ENCODE measurements at places on chromosomes 13 and 19.
A peak's percentile ranks its signal among the peaks of the same experiment; 100 is the strongest.

- no peak for DNase-seq
Observed at GRCh38 chr13:54563286-54563685, 1534.7 kb downstream of the OLFM4 start.

DNA sequence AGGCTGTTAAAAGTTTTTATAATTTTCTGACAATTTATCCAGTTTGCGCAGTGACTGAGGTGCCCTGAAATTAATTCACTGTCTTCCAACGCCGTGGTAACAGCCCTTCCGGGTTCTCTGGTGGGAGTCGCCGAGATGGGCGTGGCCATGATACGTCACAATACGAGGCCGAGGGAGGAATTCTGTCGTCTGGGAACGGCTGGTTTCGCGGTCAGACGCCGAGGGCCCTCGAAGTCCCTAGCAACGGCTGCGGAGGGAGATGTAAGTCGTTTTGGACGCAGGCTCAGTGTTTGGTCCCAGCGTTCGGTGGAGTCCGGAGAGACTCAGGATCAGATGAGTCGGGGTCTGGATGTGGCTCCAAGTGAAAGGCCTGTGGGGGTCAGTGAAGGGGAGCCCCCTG lies 21.7 kb downstream of the ZNF613 start:
- no peak for DNase-seq

GRCh38 chr19:28497137-28497536 lies 715.8 kb downstream of the UQCRFS1 start:
- no peak for DNase-seq

GRCh38 chr19:38654628-38655055 lies 7.2 kb downstream of the ACTN4 start:
- DNase-seq, result no peak

DNA sequence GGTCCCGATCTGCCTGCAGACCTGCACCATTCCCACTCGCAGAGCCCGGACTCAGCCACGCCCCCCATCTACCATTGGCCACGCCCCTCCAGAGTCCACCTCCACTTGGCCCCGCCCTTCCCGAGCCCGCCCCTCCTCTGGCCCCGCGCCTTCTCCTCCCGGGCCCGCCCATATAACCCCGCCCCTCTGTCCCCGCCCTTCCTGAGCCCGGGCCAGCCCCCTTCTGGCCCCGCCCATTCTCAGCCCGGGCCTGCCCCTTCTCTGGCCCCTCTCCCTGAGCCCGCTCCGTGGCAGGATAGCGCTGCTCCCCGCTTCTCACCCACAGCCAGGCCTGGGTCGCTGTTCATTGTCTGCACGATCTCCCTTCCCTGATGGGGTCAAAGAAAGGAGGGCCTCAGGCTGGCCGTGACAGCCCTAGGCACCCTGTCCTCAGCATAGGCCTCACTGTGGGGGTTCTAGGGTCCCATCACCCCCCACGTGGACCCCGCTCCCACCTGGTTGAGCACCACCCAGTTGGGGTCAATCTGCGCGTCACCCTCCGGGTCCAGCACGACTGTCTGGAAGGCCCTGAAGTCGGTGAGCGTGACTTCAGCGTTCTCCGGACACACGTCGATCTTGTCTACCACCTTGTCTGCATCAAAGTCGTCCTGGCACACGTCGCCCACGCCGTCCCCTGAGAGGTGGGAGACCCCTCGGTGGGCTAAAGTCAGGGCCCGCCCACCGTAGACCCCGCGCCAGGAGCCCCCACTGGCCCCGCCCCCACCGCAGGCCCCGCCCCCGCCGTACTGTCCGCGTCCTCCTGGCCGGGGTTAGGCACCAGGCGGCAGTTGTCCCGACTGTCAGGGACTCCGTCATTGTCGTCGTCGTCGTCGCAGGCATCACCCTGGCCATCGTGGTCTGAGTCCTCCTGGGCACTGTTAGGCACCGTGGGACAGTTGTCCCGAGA lies 5.7 kb downstream of the COMP start:
- peak; percentile 21 for DNase-seq

DNA sequence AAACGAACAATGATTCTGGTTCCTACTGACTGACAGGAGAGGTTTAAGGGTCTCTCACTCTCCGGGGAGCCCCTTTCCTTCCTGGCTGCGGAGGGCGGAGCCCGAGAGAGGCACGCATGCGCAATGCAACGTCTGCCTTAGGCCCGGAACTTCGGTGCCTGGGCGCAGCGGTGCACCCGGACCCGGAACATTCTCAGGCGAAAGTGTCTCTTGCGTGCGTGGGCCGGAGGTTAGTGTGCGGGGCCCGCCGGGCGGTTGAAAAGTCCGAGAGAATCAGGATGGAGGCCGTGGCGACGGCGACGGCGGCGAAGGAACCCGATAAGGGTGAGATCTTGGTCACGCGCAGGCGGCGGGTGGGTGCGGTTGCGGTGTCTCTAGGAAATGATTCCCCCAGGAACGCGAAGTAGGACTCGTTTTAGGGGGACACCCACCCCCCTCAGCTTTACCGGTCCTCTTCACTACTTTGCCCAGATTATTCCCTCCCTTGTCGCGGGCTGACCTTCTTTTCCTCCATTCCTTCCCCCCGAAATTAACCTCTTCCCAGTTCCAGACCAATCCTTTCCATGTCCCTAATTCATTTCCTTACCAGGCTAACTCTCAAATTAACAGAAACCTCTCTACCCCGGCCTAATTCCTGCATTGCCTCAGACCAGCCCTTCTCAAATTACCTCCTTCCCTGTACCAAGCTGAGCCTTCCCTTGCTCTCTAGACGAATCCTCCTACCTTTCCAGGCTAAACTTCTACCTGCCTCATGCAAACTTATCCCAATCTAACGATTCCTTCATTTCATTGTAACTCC lies at the start of gene CCDC97:
TSS of gene CCDC97 (plus strand) at position 140 of the 799 bp plus-strand sequence. CDS start at position 279, 139 bp downstream.
- peak; percentile 73 for DNase-seq

DNA sequence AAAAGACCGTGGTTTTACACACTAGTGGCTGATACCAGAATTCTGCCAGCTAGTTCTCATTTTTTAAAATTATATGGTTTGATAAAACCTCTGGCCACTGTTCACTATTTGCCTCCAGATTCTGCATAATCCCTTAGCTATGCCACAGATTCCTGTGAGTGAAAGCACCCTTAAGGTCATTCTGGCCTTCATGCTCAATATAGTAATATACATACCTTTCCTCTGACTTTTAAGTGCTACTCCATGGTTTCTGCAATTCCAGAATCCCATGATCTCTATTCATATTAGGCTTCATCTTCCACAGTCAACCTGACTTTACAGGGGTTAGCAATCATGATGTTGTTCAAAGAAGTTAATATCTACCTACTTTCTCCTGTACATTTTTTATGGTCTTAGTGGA lies 274.1 kb upstream of the EDNRB start:
- peak; percentile 10 for DNase-seq

GRCh38 chr13:31201341-31202031 lies 1.7 kb downstream of the B3GLCT start:
- DNase-seq, result no peak

Data from fibroblast of skin of left quadriceps (primary cell).